ENCODE measurements at places on chromosomes 16 and 17.

DNA sequence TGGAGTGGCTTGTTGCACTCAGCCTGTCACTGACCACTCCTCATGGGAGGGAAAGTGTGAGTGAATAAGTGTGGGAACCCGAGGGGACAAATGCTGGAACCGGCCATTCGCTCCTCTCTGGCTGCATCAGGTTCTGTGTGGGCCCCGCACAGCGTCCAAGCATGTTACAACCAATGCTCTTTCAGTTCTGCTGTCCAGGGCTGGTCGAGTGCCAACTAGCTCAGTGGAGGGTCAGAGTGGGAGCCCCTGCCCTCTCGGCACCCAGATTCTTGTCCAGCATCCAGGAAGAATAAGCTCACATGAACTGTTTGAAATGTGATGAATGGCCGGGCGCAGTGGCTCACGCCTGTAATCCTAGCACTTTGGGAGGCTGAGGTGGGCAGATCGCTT lies 48.3 kb upstream of the FBXO47 start:
- DNase-seq: no peak

- DNase-seq: peak; percentile 91
Observed at GRCh38 chr17:77734371-77735080, 224.0 kb upstream of the TNRC6C start.

DNA sequence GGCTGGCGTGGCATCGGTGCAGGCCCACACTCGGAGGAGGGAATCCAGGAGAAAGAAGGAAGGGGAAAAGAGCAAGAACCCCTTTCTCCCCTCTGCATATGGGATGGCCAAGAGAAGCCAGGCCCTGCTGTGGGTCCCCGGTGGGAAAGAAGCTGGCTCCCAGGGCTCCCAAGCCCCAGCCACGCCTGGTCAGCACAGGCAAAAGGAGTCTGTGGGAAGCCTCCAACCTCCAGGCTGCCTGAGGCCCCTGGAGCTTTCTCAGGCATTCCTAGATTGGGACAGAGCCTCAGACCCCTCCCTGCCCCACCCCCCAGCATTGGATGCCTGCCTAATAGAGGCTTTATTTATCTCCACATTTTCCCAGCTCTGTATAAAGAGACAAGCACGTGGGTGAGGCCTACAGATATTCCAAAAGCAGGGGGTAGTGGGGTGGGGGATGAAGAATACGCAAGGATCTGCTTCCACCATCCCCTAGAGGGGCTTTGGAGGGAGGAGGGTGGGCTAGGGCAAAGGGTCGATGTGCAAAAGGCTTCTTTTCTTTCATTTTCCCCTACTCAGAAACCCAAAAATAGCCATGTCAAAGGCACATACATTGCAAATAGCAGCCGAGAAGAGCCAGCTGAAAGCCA lies 56.4 kb downstream of the MPRIP start:
- DNase-seq: peak; percentile 78

DNA sequence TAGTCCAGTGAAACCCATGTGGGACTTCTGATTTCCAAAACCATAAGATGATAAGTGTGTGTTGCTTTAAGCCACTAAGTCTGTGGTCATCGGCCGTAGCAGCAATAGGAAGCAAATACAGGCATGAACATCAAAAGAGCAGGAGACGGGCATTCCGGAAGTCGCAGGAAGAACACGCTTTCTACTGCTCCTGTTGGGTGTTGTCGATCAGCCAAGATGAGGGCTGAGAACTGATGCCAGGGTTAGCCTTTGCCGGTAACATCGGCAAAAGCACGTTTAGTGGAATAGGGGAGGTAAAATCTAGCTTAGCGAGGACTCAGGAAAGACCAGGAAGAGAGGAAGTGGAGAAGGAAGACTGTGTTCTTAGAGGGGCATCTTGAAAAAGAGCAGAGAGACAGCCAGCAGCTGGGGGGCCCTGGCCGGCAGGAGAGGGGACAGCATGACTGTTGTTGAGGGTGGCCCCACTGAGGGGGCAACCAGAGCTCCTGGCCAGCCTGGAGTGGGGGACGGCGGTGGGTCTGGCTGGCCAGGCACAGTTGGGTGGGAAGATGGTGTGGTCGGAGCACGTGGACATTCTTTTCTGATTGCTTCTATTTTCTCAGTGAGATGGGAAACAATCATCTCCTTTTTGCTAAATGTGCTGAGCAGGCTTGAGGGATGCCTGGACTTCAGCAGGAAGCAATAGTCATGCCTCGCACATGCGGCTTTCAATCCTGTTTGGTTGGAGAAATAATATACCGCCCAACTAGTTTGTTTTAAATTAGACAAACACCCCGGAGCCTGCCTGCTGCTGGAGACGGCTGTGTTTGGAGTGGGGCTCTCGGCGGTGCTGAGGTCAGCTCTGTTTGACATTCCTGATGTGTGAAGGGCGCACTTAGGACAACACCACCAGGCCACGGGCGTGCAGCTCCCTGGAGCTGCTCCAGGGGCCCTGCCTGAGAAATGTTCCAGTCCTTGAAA lies 109.9 kb downstream of the METRNL start:
- peak; percentile 79 for DNase-seq

- no peak for DNase-seq
Observed at GRCh38 chr17:80474231-80474960, 2.0 kb downstream of the NPTX1 start.

DNA sequence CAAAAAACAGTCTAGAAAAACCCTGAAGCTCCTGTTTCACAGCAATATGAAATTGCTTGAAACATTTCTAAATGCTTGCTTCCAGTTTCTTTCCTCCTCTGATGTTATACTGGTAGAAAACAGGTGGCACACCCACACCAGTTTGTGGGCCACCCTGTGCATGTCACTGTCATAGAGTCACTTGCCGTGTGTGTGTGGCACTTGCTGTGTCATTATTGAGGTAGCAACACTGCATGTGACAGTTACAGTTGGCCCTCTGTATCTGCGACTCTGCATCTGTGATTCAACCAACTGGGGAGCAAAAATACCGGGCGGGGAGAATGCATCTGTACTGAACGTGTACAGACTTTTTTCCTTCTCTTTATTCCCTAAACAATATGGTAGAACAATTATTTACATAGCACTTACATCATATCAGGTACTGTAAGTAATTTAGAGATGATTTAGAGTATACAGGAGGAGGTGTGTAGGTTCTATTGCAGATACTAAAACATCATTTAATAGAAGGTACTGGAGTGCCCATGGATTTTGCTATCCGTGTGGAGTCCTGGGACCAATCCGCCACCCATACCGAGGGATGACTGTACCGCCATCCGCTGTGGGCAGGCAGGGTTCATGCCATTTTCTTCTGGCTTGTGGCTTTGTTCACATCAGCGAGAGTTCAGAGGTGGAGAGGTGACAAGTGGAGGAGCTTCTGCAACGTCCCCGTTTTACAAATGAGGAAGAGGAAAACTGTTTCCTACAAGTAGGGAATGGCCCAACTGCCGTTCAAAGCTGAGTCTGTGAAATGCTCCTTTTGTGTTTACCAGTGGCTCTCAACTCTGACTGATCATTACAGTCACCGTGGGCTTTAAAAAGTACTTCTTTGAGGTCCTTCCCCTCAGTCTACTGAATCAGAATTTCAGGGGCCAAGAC lies 373.7 kb downstream of the SNX29 start:
- DNase-seq: no peak

DNA sequence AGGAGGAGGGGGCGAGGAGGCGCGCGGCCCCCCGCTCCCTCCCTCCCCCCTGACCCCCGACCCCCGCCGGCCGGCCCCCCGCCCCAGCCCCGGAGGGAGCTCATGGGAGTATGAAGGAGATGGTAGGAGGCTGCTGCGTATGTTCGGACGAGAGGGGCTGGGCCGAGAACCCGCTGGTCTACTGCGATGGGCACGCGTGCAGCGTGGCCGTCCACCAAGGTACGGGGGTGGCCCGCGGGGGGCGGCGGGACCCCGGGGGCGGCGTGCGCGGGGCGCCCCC lies 390 bp downstream of the MLLT6 start:
- no peak for DNase-seq

DNA sequence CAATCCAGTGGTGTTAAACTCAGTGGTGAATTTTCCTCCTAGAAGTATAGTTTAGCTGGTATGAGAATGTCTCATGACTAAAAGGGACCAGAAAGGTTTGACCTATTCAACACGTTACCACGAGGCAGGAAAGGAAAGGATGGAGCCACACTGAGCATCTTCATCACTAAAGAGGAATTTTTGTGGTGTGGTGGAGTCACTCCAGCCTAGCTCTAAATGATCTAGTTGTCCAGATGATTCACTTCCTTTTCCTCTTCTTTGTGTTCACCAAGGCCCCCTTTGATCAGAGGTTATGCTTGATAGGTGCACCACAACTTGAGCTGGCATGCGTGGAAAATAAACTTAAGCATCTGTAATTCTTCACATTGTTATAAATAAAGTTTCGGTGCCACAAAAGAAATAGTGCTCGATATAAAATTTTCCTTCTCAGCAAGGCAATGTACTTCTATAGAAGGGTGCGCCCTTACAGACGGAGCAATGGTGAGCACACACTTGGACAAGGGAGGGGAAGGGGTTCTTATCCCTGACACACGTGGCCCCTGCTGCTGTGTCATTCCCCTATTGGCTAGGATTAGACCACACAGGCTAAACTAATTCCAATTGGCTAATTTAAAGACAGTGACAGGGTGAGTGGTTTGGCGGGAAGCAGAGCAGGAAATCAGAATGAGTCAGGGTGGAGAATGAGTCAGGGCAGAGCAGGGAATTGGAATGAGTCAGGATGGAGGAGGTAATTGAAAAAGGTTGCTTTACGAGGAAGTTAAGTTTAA lies 254.6 kb downstream of the HS3ST3A1 start:
- no peak for DNase-seq

- DNase-seq: no peak
Observed at GRCh38 chr17:5585287-5585794, 1.0 kb upstream of the NLRP1 start.

GRCh38 chr17:59124665-59125064 lies 18.0 kb upstream of the TRIM37 start:
- no peak for DNase-seq

- peak; percentile 55 for DNase-seq
Observed at GRCh38 chr17:73641826-73642600, 2.2 kb downstream of the SDK2 start.

All from left forelimb (tissue), 1 donor.